ENCODE measurements at places on chromosomes 3 and 15. TPM values are rescaled to one million over a fixed set of nuclear protein-coding genes. Genes with fewer than 3 reads are reported as not detected.

The ARPP21 gene
- total RNA-seq, result not detected

The GOLGA6D gene
- not detected for total RNA-seq

The PBRM1 gene
- 72.8 TPM for total RNA-seq

The MYD88 gene
- total RNA-seq, result 11.9 TPM

The FOXL2NB gene
- not detected for total RNA-seq

The CYP8B1 gene
- not detected for total RNA-seq

The NRG4 gene
- 11.5 TPM for total RNA-seq

The TICRR gene
- total RNA-seq, result not detected

- no peak for DNase-seq
- H3K4me1 ChIP-seq, result no peaks in the 10 kb centered on the region
- no peak overlapping the region for H3K27ac ChIP-seq
- no peak overlapping the region for H3K4me3 ChIP-seq
Measured at GRCh38 chr3:57112206-57112605, 51.7 kb downstream of the SPATA12 start.

DNA sequence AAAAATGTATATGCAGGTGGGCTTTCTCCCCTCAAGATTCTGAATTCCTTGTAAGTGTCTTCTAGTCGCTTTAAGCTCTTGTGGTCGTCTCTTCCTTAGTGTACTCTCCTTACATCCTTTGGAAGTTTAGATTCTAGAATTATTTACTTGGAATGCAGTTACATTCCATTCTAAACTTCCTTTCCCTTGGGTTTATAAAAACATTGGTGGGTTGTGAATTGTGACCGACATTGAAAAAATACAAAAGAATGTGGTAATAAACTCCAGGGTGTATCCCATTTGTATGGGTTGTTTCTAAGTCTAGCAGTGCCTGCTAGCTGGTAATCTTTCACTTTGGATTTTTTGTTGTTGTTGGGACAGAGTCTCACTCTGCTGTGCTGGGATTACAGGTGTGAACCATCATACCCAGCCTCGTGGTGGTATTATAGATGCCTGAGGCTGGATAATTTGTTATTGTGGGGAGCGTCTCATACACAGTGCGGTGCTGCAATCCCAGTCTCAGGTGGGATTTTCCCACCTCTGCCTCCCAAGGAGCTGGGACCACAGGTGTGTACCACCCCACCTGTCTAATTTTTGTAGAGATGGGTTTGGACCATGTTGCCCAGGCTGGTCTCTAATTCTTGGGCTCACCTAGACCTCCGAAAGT lies 9.1 kb downstream of the CHD2 start:
- H3K4me1 ChIP-seq, result peaks cover 93% of the 10 kb centered on the region
- H3K36me3 ChIP-seq, result no peaks in the 10 kb centered on the region
- peak overlapping the region; percentile 96 for H3K27ac ChIP-seq
- H3K4me3 ChIP-seq, result no peak overlapping the region
- H3K27me3 ChIP-seq, result no peaks in the 10 kb centered on the region

GRCh38 chr15:82958638-82959037 lies 6.1 kb upstream of the HOMER2 start:
- H3K4me3 ChIP-seq, result no peak overlapping the region
- H3K4me1 ChIP-seq, result peaks cover 58% of the 10 kb centered on the region
- no peaks in the 10 kb centered on the region for H3K36me3 ChIP-seq
- no peaks in the 10 kb centered on the region for H3K27me3 ChIP-seq
- peak; percentile 93 for DNase-seq

DNA sequence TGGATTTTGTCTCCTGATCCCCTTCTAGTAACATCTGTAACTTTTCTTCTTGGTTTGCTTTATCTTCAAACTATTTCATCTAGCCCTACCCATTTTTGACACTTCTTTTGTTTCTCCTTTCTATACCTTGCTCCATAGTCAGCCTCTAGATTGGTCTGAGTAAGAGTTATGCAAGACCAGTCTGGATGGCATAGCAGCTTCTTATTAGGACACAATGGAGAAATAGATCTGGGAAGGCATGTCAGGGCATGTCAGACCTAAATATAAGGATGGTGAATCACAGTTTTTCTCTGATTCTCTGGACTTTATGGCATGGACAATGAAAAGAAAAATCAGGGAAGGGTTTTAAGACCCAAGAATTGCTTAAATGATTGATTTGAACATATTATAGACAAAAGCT lies 452.5 kb downstream of the RAP2B start:
- no peaks in the 10 kb centered on the region for H3K4me1 ChIP-seq
- H3K27ac ChIP-seq, result no peak overlapping the region
- no peak overlapping the region for H3K4me3 ChIP-seq
- no peaks in the 10 kb centered on the region for H3K36me3 ChIP-seq
- no peaks in the 10 kb centered on the region for H3K27me3 ChIP-seq
- DNase-seq, result no peak

DNA sequence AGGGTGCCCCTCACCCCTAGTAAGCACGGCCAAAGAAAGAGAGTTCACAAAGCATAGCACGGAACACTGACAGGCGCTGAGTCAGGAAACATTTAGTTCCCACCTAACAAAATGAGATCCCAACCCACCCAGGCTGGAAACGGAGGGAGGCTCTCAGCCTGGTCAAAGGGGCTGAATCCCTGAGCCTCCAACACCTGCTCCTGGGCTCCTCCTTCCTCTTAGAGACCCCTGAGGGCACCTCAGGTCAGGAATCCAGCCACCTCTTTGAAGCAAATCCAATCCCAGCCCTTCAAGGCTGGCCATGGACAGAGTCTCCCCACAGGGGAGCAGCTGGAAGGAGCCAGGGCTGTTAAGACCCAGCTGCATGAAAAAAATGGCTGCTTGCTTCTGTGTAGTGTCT lies 154.4 kb upstream of the HES1 start:
- H3K4me3 ChIP-seq, result no peak overlapping the region
- no peaks in the 10 kb centered on the region for H3K36me3 ChIP-seq
- H3K4me1 ChIP-seq, result no peaks in the 10 kb centered on the region
- DNase-seq, result no peak
- H3K27ac ChIP-seq, result no peak overlapping the region
- H3K27me3 ChIP-seq, result no peaks in the 10 kb centered on the region

GRCh38 chr3:33729993-33730392 lies 11.9 kb upstream of the CLASP2 start:
- no peak overlapping the region for H3K27ac ChIP-seq
- H3K27me3 ChIP-seq, result no peaks in the 10 kb centered on the region
- no peak overlapping the region for H3K4me3 ChIP-seq
- no peaks in the 10 kb centered on the region for H3K4me1 ChIP-seq

DNA sequence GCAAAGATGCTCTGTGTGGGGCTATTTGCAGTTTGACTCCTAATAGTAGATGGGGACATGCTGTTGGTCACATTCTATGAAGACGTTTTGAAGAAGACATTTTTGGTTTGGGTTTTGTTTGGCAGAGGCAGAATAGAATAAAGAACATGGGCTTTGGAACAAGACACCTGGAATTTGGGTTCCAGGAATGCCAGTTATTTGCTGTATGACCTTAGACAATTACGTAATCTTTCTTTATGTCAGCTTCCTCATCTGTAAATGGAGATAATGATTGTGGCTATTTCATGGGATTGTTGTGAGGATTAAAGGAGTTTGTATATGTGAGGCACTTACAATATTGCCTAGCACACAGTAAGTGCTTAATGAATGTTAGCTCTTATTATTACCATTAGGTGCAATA lies 91.6 kb downstream of the MESD start:
- no peaks in the 10 kb centered on the region for H3K36me3 ChIP-seq
- H3K27me3 ChIP-seq, result no peaks in the 10 kb centered on the region
- DNase-seq, result no peak
- H3K4me1 ChIP-seq, result no peaks in the 10 kb centered on the region

DNA sequence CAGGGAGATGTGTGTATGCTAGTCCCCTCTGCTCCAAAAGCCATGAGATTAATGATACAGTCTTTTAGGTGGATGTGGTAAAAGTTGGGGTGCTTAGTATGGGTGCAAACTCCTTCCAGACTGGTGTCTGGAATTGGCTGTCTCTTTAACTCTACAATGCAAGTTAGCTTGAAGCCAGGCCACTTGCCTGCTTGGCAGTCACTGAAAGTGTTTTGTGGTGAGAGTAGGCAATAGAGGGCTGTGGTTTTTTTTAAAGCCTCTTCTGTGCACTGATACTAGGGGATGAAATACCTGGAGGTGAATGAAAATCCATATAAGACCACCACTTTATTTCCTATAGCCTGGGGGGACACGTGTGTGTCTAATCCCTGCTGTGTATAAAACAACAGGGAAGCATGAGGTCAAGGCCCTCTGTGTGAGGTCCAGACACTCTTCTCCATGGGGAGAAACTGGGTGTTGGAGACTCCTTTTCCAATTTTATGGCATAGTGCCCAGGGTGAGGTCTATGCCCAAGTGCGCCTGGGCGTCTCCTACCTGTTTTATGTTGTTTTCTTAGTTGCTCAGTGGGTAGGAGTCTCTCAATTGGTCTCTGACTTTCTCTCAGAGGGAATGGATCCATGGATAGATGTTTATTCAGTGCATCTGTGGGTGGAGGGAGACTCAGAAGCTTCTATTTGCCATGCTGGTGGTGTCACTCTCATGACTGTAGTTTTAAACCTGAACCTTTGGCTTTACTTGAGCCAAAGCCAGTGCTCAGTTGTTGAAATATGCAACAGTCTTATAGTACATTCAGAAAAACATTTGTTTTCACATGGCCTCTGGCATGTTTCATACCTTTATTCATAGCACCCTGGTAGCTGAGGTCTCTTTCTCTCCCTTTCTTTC lies 327.8 kb upstream of the ATP11B start:
- no peak overlapping the region for H3K27ac ChIP-seq
- no peak for DNase-seq
- no peaks in the 10 kb centered on the region for H3K36me3 ChIP-seq
- H3K4me3 ChIP-seq, result no peak overlapping the region
- H3K4me1 ChIP-seq, result no peaks in the 10 kb centered on the region
- H3K27me3 ChIP-seq, result no peaks in the 10 kb centered on the region

DNA sequence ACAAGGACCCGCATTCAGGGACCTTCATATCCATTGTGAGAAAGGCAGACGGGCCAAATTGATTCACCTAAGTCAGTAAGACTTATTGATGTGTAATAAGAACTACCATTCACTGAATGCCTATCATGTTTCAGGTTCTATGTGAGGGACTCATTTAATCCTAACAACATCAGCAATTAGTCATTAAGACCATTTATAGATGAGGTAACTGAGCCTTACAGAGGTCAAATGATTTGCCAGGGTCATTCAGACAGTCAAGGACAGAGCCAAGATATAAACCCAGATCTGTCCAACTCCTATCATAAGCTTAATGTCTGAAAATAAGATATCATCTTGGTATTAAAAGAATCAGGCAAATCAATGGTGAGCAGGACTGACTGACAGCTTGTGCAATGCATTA lies 453.8 kb downstream of the MAGI1 start:
- H3K4me1 ChIP-seq, result peaks cover 4% of the 10 kb centered on the region
- H3K4me3 ChIP-seq, result no peak overlapping the region
- H3K27ac ChIP-seq, result no peak overlapping the region
- H3K27me3 ChIP-seq, result no peaks in the 10 kb centered on the region

- no peak for DNase-seq
- no peaks in the 10 kb centered on the region for H3K36me3 ChIP-seq
- H3K4me3 ChIP-seq, result no peak overlapping the region
- no peak overlapping the region for H3K27ac ChIP-seq
- H3K27me3 ChIP-seq, result no peaks in the 10 kb centered on the region
- H3K4me1 ChIP-seq, result peaks cover 8% of the 10 kb centered on the region
Measured at GRCh38 chr3:37621771-37622170, 239.9 kb upstream of the CTDSPL start.

DNA sequence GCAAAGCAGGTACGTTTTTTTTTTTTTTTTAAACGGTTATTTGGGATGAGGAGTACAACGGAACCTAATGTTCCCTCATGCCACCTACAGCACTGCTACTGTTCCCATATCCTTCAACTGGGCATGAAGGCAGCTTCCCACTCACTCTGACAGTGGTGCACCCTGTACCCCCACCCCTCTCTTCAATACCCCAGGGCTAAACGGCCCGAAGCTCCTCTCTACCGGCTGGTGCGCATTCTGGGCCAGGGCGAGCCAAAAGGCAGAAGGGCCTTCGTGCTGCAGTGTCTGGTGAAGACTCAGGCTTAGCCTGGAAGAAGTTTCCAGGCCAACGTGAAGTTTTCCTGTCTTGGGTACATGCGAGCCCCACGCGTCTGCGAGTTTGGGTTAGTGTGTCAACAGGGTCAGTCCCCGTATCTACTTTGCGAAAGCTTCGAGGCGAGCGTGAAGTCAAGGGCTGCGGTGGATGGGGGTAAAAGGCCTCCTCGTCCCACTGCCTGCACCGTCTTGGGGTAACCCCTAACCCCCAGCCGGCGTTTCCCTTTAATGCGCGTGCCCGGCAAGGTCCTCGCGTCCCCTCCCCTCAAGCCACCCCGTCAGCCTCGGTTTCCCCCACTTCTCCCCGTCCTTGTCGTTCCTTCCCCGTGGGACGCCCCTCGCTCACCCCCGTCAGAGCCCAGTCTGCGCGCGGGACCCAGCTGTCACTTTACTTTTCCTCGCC lies 765 bp upstream of the UBE2E2 start:
- H3K4me3 ChIP-seq, result peak overlapping the region; percentile 48
- H3K27me3 ChIP-seq, result no peaks in the 10 kb centered on the region
- no peak for DNase-seq
- H3K27ac ChIP-seq, result peak overlapping the region; percentile 71
- H3K4me1 ChIP-seq, result peaks cover 10% of the 10 kb centered on the region

GRCh38 chr15:37054336-37054735 lies 46.0 kb downstream of the MEIS2 start:
- H3K27ac ChIP-seq, result no peak overlapping the region
- H3K4me1 ChIP-seq, result peaks cover 1% of the 10 kb centered on the region
- no peak overlapping the region for H3K4me3 ChIP-seq
- H3K27me3 ChIP-seq, result no peaks in the 10 kb centered on the region
- no peaks in the 10 kb centered on the region for H3K36me3 ChIP-seq
- no peak for DNase-seq

DNA sequence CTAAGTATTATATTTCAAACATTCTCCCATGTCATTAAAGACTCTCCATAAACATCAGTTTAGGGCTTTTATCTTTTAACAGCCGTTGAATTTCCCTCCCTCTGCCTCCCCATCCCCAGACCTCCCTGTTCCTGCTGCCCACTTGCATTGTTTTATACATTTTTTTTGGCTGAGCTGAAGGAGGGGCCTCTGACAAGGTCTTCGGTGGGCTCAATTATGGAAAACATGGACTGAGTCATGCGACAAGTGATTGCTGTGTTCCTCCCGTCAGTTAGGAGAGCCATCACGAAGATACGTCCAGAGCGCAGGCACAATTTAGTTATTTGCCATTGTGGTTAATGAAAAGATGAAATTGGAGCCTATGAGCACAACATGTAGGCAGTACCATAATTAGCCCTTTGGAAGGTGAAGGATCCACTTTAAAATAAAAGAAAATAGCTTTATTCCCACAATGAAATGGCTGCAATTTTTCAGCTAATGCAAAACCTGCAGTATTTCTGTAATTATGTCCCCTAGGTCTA lies 12.0 kb upstream of the NMNAT3 start:
- no peaks in the 10 kb centered on the region for H3K36me3 ChIP-seq
- H3K4me1 ChIP-seq, result no peaks in the 10 kb centered on the region
- no peak overlapping the region for H3K4me3 ChIP-seq

GRCh38 chr3:36408146-36408545 lies 27.8 kb downstream of the STAC start:
- H3K36me3 ChIP-seq, result no peaks in the 10 kb centered on the region
- no peak for DNase-seq
- H3K27ac ChIP-seq, result no peak overlapping the region
- H3K4me1 ChIP-seq, result no peaks in the 10 kb centered on the region

Data from body of pancreas (tissue), 4 donors.